Thoracic aorta (tissue), 2 donors: ENCODE measurements at places on chromosomes 11 and 22. TPM values are rescaled to one million over a fixed set of nuclear protein-coding genes. Genes with fewer than 3 reads are reported as not detected.

DNA sequence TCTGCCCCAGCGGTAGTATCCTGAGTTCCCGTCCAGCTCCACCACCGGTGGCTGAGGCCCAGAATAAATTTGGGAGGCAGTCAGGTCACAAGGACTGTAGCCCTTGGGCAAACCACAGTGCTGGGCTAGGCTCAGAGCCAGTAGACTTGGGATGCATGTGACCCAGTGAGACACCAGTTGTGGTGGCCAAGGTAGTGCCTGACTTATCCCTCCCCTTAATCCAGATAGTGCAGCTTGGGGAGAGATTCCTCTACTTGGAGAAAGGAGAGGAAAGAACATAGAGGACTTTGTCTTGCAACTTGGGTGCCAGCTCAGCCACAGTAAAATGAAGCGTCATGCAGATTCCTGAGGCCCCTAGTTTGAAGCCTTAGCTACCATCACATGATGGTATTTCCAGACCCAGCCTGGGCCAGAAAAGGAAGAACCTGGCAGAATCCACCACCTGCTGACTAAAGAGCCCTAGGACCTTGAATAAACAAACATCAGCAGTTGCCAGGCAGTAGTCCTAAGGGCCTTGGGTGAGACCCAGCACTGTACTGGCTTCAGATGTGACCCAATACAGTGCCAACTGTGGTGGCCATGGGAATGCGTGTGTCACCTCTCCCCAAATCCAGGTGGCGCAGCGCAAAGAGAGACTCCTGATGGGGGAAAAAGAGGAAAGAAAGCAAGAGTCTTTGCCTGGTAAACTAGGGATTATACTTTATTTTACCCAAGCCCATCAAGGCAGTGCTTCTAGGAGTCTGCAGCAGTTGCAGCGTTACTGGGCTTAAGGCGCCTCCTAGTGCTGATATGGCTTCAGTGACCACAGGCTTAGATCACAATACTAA lies 17.0 kb upstream of the DDX10 start:
- H3K36me3 ChIP-seq: no peaks in the 10 kb centered on the region
- peak overlapping the region; percentile 1 for H3K27ac ChIP-seq
- no peaks in the 10 kb centered on the region for H3K27me3 ChIP-seq
- no peak overlapping the region for H3K4me3 ChIP-seq

DNA sequence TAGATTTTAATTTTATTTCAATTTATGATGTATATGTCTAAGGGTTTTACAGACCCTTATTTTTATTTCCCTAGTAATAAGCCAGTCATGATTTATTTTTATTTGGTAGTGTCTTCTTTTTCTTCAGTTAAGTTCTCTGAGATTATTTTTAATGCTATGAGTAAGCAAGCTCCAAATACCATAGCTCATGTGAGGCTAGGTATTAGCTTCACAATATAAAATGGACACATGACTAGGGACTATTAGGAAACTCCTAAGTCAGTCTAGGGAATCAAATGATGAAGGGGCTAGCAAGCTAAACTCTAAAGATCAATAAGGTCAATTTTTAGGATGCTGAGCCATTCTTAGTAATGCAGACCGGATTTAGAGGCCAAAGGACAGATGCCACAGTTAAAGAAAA lies 45.9 kb downstream of the CKAP5 start:
- H3K27ac ChIP-seq: no peak overlapping the region
- H3K36me3 ChIP-seq: peaks cover 20% of the 10 kb centered on the region
- no peaks in the 10 kb centered on the region for H3K4me1 ChIP-seq

DNA sequence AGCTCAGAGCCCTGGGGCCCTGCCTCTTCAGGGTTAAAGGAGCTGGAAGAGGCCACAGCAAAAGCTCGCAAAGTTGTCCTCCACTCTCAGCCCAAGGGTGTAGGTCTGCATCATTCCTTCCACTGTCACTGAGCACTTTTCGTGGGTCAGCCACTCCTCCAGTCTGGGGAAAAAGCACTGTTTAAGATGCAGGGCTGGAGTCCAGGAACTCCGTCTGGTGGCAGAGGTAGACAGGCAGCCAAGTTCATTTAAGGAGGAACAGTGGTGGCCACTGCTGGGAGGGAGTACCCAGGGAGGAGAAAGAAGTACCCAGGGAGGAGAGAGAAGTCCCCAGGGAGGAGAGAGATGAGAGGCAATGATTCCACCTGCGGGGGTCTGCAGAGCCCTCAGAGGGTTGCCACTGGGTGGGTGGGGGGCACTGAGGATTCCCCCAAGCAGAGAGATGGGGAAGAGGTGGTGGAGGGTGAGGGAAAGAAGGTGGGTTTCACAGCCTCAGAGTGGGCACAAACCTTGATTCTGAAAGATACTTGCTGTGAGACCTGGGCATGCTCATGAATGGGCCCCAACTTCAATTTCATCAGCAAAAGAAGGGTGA lies 70.0 kb upstream of the B3GAT1 start:
- H3K4me1 ChIP-seq: no peaks in the 10 kb centered on the region
- no peak overlapping the region for H3K27ac ChIP-seq

DNA sequence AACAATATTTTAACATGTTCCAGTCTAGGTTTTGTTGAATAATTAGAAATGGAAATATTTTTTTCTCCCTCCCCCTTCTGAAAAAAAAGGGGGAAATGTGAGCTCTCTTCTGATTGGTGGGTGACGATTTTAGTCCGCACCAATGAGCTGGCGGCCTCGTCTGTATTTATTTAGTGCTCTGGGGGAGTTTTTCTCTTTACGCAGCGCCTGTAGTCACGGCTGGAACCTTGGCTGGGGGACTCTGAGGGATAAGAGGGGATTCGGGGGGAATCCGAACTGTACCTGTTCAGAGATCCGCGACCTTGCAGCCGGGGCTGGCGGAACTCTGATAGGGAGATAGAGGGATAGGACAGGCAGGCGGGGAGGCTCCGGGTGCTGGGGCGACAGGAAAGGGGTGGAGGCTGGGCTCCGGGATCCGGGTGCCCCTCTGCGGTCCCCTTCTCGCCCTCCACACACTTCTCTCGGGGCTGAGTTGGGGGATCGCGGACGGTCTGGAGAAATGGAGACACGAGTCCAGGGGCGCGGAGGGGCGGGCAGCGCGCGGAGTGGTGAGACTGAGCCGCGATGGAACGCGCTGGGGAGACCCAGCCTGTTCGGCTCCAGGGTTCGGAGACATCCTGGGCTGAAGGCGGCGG lies 99.7 kb upstream of the HSD17B12 start:
- peaks cover 24% of the 10 kb centered on the region for H3K4me1 ChIP-seq
- H3K27ac ChIP-seq: no peak overlapping the region
- peak overlapping the region; percentile 53 for H3K4me3 ChIP-seq
- peaks cover 15% of the 10 kb centered on the region for H3K27me3 ChIP-seq
- no peaks in the 10 kb centered on the region for H3K36me3 ChIP-seq
- DNase-seq: no peak

DNA sequence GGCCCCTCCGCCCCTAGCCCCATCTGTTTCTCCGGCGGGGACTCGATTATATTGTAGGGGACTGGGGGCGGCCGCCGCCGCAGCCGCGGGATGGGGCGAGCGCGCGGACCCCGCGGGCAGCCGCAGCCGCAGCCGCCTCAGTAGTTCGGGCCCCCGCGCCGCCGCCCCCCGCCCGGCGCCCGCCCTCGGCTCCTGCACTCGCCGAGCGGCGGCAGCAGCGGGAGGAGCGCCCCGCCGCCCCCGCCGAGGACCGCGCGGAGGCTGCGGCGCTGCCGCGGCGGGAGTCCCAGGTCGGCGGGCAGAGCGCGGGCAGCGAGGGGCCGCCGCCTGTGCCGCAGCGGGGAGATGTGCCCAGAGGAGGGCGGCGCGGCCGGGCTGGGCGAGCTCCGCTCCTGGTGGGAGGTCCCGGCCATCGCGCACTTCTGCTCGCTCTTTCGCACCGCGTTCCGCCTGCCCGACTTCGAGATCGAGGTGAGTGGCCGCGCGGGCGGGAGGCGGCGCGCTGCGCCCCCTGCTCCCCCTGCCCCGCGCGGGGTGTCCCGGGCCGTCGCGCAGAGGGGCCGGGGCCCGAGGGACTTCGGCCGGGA lies at the start of gene CECR2:
Gene CECR2 (plus strand): TSS at position 22 of the 587 bp plus-strand sequence. CDS start 324 bp downstream, at position 346.
- peaks cover 25% of the 10 kb centered on the region for H3K27me3 ChIP-seq
- H3K27ac ChIP-seq: no peak within 1 kb of the TSS
- no peak for DNase-seq
- H3K4me1 ChIP-seq: peaks cover 14% of the 10 kb centered on the region

DNA sequence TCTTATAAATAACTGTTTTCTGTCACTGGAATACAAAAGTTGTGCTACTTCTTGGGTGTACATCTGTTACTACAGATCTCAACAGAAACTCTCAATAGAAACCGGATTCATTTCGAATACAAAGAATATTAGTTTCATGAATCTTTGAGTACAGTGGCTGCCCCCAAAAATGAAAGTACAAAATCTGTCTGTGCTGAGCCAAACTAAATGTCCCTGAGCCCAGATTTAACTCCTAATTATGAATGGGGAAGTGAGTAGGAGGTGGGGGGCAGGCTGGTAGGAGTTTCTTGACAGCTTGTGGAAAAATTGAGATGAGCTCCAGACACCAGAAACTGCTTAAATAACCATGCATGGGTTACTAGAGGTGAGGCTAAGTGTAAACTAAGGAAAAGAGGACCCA lies 41.6 kb downstream of the PITPNB start:
- H3K4me1 ChIP-seq: peaks cover 90% of the 10 kb centered on the region
- H3K4me3 ChIP-seq: no peak overlapping the region
- H3K27me3 ChIP-seq: no peaks in the 10 kb centered on the region
- H3K27ac ChIP-seq: no peak overlapping the region
- no peak for DNase-seq

- H3K27me3 ChIP-seq: no peaks in the 10 kb centered on the region
- no peaks in the 10 kb centered on the region for H3K36me3 ChIP-seq
- peak overlapping the region; percentile 17 for H3K4me3 ChIP-seq
Observed at GRCh38 chr11:12092714-12093113, 17.7 kb upstream of the MICAL2 start.

DNA sequence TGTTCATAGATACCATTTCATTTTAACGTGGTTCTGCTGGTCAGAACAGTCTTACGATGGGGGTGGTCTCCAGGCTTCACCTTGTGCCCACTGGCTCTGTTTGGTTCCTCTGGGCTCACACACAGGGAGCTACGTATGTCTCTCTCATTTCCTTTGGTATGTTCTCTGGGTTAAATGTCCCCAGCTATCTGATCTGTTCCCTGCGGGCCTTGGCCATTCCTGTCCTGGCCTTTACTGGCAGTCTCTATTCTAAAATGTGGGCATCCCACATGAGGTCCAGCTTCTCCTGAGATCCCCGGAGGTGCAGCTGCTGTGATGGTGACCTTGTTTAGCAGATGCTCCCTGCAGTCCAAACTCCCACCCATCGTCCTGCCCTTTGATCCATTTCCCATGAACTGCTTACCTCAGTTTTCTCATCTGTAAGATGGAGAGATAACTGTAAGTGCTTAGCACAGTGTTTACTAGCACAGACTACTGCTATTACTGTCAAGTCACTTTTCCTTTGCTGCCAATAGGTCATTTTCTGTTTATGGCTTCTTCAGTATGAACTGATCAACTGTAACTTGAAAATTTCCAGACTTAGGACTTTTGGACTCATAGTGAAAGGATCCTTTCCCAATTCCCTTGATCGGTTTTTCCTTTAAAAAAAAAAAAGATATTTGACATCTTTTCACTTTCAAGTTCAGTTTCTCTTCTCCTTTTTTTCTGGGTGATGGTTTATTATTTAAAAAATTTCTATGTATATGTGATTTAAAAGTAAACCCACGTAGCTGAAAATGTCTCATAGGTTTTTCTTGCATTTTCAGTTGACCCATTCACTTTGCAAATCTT lies 92.9 kb downstream of the PTPRJ start:
- no peak overlapping the region for H3K27ac ChIP-seq
- no peak for DNase-seq
- H3K36me3 ChIP-seq: no peaks in the 10 kb centered on the region
- H3K4me1 ChIP-seq: no peaks in the 10 kb centered on the region
- no peak overlapping the region for H3K4me3 ChIP-seq
- no peaks in the 10 kb centered on the region for H3K27me3 ChIP-seq

- H3K4me1 ChIP-seq: peaks cover 21% of the 10 kb centered on the region
- H3K27ac ChIP-seq: no peak overlapping the region
- no peaks in the 10 kb centered on the region for H3K27me3 ChIP-seq
- no peak for DNase-seq
Observed at GRCh38 chr22:30328466-30329049, 1.8 kb upstream of the TBC1D10A start.

- peak overlapping the region; percentile 100 for H3K4me3 ChIP-seq
- H3K27ac ChIP-seq: peak overlapping the region; percentile 92
- DNase-seq: no peak
- no peaks in the 10 kb centered on the region for H3K27me3 ChIP-seq
- no peaks in the 10 kb centered on the region for H3K36me3 ChIP-seq
Observed at GRCh38 chr11:34052608-34053160, 1.2 kb downstream of the CAPRIN1 start.

- no peaks in the 10 kb centered on the region for H3K27me3 ChIP-seq
- no peak for DNase-seq
- no peaks in the 10 kb centered on the region for H3K4me1 ChIP-seq
- H3K27ac ChIP-seq: no peak overlapping the region
- no peaks in the 10 kb centered on the region for H3K36me3 ChIP-seq
Observed at GRCh38 chr22:34534101-34534500, 531.9 kb upstream of the ISX start.

GRCh38 chr11:10413268-10413667 lies 41.8 kb upstream of the AMPD3 start:
- no peak for DNase-seq
- H3K27ac ChIP-seq: no peak overlapping the region
- no peaks in the 10 kb centered on the region for H3K36me3 ChIP-seq
- no peaks in the 10 kb centered on the region for H3K27me3 ChIP-seq
- H3K4me1 ChIP-seq: no peaks in the 10 kb centered on the region
- no peak overlapping the region for H3K4me3 ChIP-seq

DNA sequence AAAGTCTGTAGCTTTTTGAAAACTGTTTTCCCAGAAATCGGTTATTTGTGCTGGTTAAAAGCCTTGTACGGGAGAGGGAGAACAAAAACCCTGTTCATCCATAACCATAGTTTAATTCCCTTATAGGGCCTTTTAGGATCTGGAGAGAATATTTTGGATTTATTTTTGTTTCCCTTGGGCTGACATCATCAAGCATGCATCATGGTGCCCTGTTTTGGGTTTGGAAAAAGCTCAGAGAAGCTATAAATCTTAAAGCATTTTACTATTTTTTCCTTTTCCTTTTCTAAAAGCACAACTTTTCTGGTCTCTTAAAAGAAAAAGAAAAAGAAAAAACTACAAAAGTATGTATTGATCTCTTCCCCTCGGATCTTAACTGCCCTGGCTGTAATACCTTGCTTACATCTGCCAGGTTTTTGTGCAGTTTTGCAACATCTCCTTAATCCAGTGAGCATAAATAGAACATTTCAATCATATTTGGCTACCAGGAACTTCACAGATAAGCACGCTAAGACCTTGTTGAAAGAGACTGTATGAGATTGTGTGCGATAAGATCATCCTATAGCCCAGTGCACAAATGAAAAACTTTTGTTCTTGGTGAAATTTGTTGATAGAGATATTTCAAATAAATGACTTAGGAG lies 88.0 kb downstream of the ZBTB16 start:
- no peaks in the 10 kb centered on the region for H3K36me3 ChIP-seq
- H3K27me3 ChIP-seq: no peaks in the 10 kb centered on the region
- peak overlapping the region; percentile 23 for H3K4me3 ChIP-seq
- peaks cover 89% of the 10 kb centered on the region for H3K4me1 ChIP-seq
- peak overlapping the region; percentile 97 for H3K27ac ChIP-seq

- peaks cover 51% of the 10 kb centered on the region for H3K4me1 ChIP-seq
- no peak for DNase-seq
- H3K4me3 ChIP-seq: no peak overlapping the region
- peak overlapping the region; percentile 27 for H3K27ac ChIP-seq
- peaks cover 1% of the 10 kb centered on the region for H3K36me3 ChIP-seq
- no peaks in the 10 kb centered on the region for H3K27me3 ChIP-seq
Observed at GRCh38 chr11:67369801-67370284, 3.6 kb downstream of the CLCF1 start.

Gene OR51B2
- total RNA-seq: not detected

Gene RIMBP3B
- not detected for total RNA-seq

Gene UBE2L6
- 22.6 TPM for total RNA-seq

Gene TMEM191B
- total RNA-seq: not detected
